ENCODE measurements at places on chromosomes 1 and 21.

- no peak for DNase-seq
These were observed 4.6 kb upstream of the LHX8 start for GRCh38 chr1:75129660-75129982.

- no peak for DNase-seq
These were observed 4.6 kb downstream of the ALX3 start for GRCh38 chr1:110065841-110066240.

DNA sequence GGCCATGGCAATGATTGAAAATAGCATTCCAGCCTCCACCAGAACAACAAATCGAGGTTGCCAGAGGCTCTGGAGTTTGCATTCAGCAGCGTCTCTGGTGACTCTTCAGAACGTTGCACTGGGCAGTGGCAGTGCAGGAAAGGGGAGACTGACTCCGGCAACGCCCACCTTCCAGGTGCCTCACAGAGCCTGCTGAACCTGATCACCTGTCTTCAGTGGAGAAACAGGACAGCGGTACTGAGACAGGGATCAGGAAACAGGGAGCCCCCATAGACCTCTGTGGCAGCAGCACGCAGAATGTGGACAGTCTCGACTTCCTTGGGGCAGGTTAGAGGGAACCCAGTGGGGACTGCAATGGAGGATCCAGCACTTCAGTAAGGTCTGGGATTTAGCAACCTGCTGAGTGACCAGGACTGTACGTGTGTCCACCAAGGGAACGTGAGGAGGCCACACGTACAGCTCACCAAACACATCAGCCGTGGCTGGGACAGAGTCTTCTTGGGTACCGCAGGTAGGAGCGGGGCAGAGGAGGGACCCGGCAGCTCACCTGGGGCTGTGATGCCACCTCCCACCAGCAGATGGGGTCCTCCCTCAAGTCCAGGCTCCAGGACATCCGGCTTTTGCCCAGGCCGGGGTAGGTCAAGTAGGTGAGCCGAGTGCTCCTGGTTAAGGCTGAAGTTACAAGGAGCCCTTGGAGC, 128.6 kb downstream of the PRDM2 start:
- no peak for DNase-seq

DNA sequence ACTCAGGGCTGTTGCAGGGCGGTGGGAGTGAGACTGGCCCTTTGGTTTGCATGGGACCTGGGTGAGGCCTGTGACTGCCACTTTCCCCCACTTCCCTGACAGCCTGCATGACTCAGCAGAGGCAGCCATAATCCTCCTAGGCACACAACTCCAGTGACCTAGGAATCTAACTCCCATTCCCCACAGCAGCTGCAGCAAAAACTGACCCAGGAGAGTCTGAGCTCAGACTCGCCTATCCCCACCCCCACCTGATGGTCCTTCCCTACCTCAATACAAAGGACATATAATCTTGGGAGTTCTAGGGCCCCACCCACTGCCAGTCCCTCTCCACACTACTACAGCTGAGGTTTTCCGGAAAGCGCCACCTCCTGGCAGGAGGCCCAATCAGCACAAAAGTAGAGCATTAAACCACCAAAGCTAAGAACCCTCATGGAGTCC, 26.7 kb downstream of the NDC1 start:
- no peak for DNase-seq

GRCh38 chr1:15110867-15111230, 42.7 kb upstream of the TMEM51 start:
- no peak for DNase-seq

GRCh38 chr1:155313261-155313660, 4.6 kb downstream of the FDPS start:
- no peak for DNase-seq

DNA sequence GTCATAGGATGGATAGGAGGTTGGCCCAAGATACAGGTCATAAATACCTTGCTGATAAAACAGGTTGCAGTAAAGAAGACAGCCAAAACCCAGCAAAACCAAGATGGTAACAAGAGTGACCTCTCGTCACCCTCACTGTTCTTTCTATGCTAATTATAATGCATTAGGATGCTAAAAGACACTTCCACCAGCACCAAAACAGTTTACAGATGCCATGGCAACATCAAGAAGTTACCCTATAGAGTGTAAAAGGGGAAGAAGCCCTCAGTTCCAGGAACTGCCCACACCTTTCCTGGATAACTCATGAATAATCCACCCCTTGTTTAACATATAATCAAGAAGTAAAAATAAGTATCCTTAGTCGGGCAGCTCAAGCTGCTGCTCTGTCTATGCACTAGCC, 671.9 kb downstream of the PTPRC start:
- no peak for DNase-seq

DNA sequence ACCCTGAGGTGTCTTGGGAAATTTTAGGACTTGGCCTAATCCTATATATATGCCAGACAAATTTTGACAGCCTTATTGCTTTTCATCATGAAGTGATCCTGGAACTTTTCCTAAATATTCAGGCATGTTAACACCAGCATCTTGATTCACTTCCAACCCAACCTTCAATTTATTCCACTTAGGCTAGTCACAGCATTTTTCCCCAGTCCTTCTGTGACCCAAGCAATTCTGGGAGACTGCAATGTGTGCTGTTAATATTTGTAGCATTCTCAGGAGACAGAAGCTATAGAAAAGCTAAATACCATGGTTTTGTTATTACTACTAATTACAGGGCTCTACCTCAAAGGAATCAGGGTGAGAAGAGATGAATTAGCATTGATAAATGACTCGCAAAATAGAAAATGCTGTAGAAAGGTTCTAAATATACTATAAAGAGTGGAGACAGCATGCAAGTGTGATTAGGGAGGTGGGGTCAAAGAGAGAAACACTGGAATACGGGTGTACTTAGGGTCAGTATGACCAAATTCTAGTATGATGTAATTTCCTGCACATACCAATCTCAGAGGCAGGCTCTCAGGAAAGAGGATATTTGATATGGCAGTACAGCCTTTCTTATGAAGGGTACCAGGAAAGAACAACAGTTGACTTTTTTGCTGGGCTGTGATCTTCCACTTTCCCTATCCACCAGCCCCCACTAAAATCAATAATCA, 29.1 kb downstream of the PRRX1 start:
- DNase-seq = no peak

DNA sequence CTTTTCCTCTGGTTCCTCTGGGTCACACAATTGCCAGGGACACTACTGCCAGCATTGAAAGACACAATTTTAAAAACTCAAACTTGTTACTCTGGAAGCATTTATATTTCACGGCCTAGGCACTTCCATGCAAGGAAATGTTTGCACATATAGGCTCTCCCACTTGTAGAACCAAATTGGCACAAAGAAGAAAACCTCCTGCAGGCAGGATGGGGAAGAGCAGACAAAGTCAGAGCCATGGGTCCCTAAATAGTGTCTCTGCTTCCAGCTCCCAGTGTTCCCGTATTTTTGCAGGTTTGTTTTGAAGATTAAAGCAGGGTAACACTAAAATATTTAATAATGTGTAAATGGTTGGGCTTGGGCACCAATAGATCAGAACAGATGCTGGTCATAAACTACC, 19.0 kb upstream of the ADGRL2 start:
- no peak for DNase-seq

DNA sequence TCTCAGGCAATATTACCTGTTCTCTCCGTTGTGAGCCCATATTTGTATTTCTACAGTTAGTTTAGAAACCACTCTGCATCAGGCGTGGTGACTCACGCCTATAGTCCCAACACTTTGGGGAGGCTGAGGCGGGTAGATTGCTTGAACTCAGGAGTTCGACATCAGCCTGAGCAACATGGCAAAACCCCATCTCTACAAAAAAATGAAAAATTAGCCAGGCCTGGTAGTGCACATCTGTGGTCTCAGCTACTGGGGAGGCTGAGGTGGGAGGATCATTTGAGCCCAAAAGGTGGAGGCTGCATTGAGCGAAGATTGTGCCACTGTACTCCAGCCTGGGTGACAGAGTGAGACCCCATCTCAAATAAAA, 19.7 kb upstream of the ID3 start:
- DNase-seq = no peak

- DNase-seq = no peak
These were observed 172.8 kb downstream of the CLEC20A start for GRCh38 chr1:178324003-178324402.

GRCh38 chr1:47895279-47896125, 101.7 kb downstream of the TRABD2B start:
- no peak for DNase-seq

GRCh38 chr1:232123775-232124659, 497.4 kb downstream of the DISC1 start:
- no peak for DNase-seq

- DNase-seq = no peak
These were observed 553.4 kb downstream of the LTN1 start for GRCh38 chr21:28439251-28439650.

DNA sequence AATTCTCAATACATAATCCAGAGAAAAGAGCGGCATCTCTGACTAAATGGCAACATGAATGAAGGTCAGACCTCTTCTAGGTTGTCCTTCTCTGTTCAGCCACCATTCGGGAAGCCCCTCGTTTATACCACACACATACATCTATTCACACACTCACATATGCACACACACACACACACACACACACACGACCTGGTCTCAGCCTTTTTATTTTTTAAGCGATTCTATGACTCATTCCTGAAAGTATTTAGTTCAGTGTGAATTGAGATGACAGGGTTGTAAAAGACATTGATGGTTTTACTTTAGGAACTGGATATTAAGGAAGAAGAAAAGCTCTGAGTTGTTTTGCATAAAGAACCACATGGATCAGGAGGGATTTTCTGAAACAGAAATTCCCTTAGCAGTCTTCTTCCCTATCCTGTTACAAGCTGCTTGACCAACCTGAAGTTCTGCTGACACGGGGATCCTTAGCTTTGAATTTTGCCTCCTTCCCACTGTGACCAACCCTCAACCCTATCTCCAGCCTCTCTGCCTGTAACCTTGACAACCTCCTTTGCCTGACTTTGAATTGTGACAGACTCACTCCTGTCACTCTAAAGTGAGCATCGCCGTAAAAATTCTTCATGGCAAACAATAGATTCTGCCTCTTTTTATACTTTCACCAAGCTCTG, 383.1 kb upstream of the ESRRG start:
- no peak for DNase-seq
